ENCODE measurements at places on chromosomes 5 and 9.

DNA sequence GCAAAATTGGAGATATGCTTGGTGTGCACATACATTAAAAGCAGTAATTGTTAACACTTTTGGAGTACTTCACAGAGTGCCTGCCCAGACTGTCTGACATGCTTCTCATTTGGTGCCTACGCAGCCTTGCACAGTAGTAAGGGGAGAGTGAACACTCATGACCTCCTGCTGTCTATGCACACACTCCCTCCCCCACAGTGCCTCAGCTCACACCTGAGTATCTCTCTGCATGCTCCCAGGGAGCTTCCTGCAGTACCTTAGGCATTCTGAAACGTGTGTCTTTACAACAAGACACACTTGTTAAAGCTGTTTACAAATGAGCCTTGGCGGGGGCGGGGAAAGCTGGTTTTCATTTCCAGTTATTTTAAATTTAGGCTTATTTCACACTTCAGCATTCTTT, 18.0 kb downstream of the MAP3K1 start:
- DNase-seq = no peak

GRCh38 chr9:103990311-103990710, 103.8 kb upstream of the SMC2 start:
- DNase-seq = no peak

DNA sequence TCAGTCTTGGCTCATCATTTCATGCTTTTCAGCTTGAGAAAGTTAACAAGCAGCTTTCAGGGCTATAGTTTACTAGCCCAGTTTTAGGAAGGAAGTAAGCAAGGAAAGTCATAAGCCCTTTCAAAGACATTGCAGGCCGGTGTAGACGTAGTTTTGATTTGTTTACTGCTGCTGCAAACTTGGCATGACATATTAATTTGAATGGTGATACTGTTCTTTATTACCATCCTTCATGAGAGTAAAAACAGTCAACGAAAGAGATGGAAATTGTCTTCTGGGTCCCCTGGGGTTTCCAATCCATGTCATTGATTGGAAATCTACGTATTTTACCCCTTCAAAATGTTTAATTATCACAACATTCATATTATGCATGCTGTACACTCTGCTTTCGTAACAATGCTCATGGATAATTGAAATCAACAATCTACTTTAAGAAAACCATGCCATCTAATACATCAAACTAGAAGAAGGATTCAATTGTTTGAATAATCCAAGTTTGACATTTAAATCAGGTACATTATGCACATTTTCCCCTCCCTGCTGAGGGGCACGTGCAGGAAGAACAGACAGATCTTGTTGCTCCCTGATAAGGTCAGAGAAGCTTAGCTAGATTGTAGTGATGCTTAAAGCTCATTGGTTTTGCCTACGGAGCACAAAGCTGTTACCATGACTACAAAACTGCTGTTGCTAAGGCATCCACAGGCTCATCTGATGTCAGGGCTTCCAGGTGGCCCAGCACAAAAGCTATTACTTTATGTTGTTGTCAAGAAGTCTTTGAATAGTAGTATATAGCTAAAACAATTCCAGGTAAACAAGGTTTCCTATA, 139.9 kb upstream of the PRLR start:
- DNase-seq = no peak

DNA sequence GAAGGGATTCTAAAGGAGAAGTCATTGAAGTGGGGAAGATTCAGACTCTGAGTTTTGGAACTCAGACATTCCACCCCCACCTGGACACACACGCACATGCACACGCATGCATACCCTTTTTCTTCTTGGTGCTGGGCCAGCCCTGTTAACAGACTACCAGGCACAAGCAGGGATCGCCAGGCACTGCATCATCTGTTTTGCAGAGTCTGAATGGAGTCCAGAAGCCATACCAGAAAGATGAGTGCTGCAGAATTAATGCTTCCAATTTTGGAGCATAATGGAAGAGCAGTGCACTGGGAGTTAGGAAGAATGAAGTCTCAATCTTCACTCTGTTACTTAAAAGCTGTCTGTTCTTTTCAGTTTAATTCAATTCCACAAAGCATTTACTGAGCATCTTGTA, 95.5 kb downstream of the PDE8B start:
- no peak for DNase-seq

DNA sequence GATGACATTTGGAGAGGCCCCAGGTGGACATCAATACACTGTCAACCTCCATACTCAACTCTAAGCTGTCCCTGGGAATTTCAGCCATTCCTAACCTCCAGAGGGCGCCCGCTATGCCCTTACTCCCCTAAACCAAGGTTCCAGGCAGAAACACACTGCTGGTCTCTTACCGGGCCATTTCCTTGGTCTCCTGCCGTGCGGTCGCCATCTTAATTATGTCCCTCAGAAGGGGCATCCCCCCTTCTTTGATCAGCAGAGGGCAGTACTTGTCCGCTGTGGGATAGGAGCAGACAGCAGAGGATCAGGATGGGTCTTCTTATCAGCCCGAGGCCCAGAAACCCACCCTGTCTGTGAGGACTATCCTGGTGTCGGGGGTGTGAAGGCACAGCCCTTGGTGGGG, 9.3 kb upstream of the ZDHHC12 start:
- DNase-seq = peak; percentile 62

DNA sequence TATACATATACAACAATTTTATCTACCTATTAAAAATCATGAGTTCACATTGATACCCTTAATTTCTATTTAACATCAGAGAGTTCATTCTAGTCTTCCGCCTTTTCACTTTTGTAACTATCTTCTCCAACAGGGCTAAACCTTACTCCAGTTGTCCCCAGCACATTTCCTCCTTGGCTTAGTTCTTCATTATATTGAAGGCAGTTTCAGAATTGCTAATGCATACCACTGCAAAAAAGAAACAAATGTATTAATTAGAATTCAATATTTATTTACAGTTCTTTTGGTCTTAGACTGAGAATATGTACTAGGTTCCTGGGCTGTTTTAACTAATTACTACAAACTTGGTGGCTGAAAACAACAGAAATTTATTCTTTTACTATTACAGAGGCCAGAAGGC, 132.5 kb downstream of the WDR70 start:
- no peak for DNase-seq

DNA sequence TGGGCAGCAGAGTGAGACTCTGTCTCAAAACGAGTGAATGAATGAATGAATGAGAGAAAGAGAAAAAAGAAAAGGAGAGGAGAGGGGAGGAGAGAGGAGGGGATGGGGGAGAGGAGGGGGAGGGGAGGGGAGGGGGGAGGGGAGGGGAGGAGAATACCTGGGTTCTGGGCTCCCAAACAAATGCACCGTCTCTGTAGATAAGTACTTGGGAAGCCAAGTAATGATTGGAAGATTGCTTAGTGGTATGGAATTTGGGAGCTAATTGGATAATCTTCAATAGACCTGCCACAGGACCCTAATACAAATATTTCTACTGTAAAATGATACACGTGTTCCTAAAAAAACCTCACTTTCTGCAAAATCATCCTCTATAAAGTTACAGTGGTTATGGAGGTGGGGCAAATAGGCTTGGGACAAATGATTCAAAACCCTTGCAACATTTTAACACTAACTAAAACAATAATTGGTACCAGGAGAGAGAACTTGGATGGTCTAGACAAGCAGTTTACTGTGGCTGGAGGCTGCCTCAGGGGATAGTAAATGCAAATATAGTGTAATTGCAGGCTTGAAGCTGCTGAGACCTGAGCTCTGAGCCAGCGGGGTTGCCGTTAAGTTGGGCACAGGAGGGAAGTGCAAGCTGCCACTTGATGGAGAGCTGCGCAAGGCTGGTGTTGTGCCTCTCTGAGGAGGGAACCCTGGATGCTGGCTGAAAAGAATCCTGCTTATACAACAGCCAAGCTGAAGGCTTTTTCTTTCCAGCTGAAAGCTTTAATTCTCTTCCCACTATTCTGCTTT, 3.5 kb downstream of the HEMGN start:
- no peak for DNase-seq

DNA sequence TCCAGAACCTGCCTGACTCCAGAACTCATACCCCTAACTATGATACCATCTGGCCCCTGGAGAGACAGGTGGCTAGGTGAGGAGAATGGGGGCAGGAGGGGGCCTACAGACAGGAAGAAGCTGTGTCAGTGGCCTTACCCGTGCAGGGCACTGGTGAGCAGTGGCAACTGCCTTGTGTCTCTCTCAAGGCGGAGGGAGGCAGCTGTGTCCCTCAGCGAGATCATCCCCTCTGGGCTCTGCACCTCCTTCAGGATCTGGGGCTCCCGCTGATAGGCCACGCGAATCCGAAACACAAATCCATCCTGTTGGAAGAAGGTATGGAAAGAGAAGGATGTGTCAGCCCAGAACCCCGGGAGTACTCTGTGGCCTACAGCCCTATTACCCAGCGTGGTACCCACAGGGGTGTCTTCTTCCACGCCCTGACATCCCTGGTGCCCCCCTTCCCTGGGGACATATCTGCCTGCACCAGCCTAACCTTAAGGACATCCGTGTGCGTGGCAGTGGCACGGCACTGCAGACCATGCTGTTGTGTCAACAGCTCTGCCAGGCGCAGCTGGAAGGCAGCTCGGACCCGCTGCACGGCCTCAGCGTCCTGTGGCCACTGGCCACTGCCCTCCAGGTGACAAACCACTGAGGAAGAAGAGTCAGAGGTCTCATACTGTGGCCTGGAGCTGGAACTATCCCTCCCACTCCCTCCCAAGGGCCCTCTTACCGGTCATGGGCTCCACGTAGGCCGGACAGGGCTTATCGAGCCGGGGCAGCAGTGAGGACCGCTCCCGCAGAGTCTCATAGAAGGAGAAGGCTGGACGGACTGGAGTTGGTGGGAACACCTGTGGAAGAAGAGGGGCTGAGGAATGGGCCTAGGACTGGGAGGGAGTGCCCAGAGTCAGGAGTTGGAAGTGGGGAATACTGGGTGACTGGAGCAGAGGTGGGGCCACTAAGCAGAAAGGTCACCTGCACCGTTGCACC, 7.8 kb downstream of the NOL6 start:
- no peak for DNase-seq

- no peak for DNase-seq
Measured at GRCh38 chr9:6414247-6414641, 1.2 kb downstream of the UHRF2 start.

GRCh38 chr5:36575361-36575781, 31.0 kb upstream of the SLC1A3 start:
- no peak for DNase-seq

GRCh38 chr5:121890297-121890858, 38.7 kb downstream of the FTMT start:
- no peak for DNase-seq

DNA sequence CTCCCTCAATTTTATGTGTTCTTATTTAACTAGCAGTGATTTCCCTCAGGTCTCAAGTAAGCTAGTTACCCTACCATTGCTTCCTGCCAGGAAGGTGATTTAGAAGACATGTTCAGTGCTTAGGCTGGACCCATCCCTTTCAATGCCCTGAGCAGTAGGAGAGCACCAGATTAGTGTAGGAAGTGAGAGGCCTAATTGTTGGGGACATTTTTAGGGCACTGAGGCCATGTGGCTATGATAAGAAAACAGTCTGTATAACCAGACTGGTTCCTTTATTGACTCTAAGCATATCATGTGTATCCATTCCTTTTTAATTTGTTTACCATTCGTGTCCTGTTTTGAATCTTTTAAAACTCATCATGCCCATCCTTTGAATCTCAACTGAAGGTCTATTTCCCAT, 312.3 kb upstream of the PRR16 start:
- DNase-seq = no peak

DNA sequence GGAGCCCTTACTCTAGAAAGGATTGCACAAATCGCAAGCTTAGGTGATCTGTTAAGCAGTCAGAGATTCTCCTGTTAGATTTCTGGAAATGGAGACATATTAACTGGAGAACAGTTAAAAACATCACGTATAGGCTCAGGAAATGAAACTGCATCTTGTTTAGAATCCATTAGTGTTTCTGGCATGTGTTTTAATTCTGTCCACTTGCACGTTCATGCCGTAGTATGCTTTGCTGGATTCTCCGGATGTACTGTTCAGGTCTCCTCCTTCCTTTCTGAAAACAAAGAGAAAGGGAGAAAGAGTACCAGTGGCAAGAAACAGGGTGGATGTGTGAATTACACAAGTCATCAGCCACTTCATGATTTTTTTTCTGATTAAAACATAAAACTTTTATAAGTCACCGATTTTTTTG, 2.5 kb upstream of the RGMB start:
- DNase-seq = no peak

DNA sequence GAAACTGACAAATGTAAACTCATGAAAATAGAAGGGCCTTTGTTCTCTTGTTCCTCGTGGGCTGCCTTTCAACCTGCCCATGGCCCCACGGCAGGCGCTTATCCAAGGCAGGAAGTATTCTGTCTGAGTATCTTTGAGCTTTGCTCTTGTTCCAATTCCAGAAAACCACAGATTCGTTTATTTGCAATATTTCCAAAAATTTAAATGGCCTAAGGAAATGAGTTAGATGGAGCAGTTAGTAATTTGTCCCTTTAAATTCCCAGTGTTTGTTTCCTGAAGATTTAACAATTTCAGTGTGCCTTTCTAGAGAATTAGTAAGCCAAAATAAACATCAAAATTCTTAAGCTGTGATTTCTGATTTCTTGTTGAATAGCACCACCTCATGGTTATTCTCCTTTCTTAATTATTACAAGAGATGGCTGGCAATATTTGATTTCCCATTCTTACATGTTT, 299.4 kb upstream of the RASA1 start:
- peak; percentile 15 for DNase-seq

DNA sequence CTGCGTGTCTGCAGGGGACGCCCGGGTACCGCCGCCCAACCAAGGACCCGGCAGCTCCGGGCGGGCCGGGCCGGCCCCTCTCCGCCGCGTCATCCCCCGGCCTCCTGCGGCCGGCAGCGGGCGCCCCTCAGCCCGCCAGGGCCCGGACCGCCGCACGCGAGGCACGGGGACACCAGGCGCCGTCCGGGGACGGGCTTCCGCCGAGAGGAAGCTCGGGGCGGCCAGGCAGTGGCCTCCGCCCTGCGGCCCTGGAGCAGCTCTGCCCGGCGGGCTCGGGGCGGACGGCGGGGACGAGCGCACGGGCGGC, 373 bp downstream of the FBXW5 start:
- DNase-seq = peak; percentile 80

DNA sequence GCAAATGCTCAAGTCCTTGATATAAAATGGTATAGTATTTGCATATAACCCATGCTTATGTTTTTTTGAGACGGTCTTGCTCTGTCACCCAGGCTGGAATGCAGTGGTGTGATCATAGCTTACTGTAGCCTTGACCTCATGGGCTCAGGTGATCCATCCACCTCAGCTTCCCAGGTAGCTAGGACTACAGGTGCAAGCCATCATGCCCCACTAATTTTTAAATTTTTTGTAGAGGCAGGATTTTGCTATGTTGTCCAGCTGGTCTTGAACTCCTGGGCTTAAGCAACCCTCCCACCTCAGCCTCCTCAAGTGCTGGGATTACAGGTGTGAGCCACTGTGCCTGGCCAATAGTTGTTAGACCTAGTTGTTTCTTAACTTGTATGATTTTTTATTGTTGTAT, 17.3 kb downstream of the SLC36A3 start:
- DNase-seq = no peak

DNA sequence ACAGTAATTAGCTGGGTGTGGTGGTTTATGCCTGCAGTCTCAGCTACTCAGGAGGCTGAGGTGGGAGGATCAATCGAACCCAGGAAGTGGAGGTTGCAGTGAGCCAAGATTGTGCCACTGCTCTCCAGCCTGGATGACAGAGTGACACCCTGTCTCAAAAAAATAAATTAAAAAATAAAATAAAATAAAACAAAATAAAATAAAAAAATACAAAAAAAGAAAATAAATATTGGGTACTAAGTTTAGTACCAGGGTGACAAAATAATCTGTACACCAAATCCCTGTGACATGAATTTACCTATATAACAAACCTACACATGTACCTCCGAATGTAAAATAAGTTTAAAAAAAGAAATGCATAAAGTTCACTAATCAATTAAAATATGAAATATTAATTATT, 666.0 kb upstream of the CDH18 start:
- DNase-seq = no peak

- DNase-seq = peak; percentile 60
Measured at GRCh38 chr5:42993516-42994245, 46.4 kb downstream of the ANXA2R start.
